Articular chondrocyte of knee joint (primary cell): ENCODE measurements at places on chromosomes 6 and 20. TPM values are rescaled to one million over a fixed set of nuclear protein-coding genes. Genes with fewer than 3 reads are reported as not detected.

Gene SEL1L2
- total RNA-seq: not detected in 2 replicates

Gene MEP1A
- total RNA-seq: not detected in 2 replicates

Gene SNTA1
- total RNA-seq: 19.2 and 22.1 TPM in 2 replicates

Gene CST7
- not detected in 2 replicates for total RNA-seq

Gene HLA-DQA2
- total RNA-seq: not detected in 2 replicates

Gene NFATC2
- 1.1 and 2.4 TPM in 2 replicates for total RNA-seq
